ENCODE measurements at places on chromosomes 13 and 19. TPM values are rescaled to one million over a fixed set of nuclear protein-coding genes. Genes with fewer than 3 reads are reported as not detected.

The CLN5 gene
- 8.3 TPM for total RNA-seq

The SIPA1L3 gene
- total RNA-seq = 16.6 TPM

The MLNR gene
- total RNA-seq = not detected

DNA sequence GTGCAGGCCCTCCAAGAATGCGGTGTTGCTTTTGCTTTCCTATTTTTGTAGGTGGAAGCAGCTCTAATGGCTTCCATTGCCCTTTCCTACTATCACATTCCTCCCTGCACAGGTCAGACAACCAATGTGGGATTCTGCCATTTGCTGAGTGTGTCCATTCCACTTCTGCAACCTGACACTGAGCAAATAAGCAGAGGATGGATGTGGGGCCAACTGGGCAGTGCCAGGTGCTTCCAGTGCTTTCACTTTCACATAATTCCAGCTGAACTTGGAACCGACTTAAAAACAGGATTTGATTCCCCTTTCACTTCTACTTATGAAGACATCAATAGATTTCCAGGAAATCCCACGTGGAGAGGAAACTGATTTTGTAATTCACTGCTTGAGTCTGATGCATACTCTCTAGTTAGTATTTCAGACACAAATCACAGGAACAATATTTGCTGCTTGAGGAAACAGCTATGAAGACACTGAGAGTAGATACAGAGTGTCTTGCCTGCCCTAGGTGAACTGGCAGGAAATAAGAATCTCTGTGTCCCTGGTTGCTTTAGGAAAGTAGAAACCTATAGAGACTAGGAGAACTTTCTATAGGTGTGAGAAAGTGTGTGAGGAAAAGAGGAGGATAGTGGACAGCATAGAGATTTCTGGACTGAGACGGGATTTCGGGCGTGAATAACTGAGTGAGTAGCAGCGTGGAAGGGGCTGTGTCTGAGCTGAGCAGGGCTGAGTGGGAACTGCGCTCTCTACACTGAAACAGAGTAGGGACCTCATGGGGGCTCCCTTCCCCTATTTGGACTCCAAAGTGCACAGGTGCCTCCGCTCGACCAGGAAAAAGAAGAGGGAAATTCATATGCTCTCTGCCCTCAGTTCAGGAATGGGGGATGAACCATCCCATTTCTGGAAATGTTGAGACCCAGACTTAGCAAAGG lies 22.5 kb downstream of the LGALS16 start:
- DNase-seq = no peak

- DNase-seq = no peak
Measured at GRCh38 chr13:44692173-44692713, 116.1 kb upstream of the TSC22D1 start.

- no peak for DNase-seq
Measured at GRCh38 chr19:41844601-41845000, at the start of gene LYPD4. TSS of gene LYPD4 (minus strand) at chr19:41844683. CDS start at chr19:41839285, 5,398 bp downstream.

DNA sequence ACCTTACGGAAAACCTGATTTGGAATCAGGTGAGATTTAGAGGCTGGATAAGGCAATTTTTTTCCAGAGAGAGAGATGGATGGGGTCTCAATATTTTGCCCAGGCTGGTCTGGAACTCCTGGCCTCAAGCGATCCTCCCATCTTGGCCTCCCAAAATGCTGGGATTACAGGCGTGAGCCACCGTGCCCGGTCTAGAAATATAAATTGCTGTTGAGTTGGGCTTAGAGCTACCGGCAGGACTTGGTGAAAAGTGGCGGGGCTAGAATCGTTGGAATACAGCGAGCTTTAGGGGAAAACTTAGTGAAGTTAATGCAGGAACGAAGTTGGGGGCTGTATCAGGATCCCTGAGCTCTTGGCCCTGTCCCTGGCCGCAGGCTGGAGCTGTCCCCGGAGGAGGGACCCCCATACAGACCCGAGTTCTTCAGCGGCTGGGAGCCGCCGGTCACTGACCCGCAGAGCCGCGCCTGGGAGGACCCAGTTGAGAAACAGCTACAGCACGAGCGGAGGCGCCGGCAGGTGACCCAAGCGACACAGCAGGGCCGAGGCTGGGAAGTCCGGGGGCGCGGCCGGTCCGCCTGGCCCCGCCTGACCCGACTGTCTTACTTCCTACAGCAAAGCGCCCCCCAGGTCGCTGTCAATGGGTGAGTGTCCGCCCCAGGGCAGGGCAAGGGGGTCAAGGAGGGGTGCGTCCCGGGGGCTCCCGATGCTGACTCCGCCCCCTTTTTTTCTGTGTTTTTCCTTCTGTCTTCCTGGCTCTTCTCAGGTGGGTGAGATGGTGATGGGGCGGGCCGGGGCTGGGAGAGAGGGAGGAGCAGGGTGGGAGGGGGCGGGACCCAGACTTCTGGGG lies 7.6 kb downstream of the EPS8L1 start:
- DNase-seq = no peak

DNA sequence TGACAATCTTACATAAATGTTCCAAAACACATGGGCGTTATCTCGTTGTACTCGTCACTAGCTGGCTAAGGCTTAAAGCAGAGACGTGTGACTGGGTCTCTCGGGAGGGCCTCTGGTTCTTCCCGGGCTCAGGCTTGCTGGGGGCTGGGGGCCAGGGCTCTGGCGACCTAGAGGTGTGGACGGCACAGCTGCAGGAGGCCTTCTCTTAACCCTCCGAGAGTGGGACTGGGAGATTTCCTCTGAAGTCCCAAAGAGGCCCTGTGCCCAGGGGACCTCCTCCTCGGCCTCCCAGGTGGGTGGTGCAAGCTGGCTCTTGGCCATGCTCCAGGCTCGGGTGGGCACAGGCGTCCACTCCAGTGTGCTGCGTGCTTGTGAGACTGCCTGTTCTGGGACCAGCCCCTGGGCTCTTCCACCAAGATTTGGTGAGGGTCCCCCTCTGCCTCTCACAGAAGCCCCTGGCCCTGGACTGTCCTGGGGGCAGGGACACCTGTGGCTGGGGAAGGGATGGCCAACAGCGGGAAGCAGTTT lies 2.2 kb downstream of the CAPS start:
- no peak for DNase-seq

- DNase-seq = no peak
Measured at GRCh38 chr13:67855741-67856238, 625.7 kb upstream of the PCDH9 start.

- no peak for DNase-seq
Measured at GRCh38 chr19:18435842-18436670, 1.9 kb downstream of the ISYNA1 start.

DNA sequence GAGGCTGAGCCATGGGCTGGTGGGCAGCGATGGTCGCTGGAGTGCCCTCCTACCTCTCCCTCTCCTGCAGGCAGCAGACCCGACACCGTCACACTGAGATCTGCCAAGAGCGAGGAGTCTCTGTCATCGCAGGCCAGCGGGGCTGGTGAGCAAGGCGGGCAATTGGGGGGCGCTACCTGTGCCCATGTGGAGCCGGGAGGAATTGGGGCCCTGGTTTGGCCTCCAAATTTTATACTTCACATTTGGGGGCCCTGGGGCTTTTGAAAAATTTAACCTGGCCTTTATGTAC lies 9.9 kb downstream of the ARHGAP33 start:
- DNase-seq = no peak

- DNase-seq = no peak
Measured at GRCh38 chr13:109680288-109680687, 106.1 kb downstream of the IRS2 start.

GRCh38 chr13:109647053-109647452 lies 139.3 kb downstream of the IRS2 start:
- no peak for DNase-seq

- DNase-seq = no peak
Measured at GRCh38 chr19:11373166-11373884, 1.1 kb upstream of the SWSAP1 start.

Data from activated CD8-positive, alpha-beta memory T cell treated with anti-CD3 and anti-CD28 coated beads, Interleukin-2, amount 10 ng/mL, durations not matched to agents 7 days and 5 days (primary cell).